ENCODE measurements at places on chromosomes 7 and 10.
A peak's percentile ranks its signal among the peaks of the same experiment; 100 is the strongest.

DNA sequence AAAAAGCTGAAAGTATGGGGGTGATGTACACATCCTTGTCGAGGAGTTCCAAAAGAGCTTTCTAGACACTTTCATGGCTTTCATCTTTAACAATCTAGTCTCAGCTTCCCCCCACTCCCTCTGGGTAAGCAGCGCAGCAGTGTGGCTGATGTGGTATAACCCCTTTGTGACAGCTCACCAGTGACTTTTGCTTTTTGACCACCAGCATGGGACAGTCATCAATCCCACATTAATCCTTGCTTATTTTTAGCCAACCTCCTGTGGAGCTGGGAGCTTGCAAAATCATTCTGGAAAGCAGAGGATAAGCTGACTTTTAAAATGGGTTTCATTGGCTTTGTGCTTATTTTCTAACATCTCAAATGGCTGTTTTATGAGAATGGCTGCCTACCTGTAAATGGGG, 272.7 kb downstream of the HDAC9 start:
- DNase-seq = no peak

GRCh38 chr10:126595160-126595559, 75.3 kb downstream of the C10orf90 start:
- no peak for DNase-seq

GRCh38 chr10:22429146-22429545, 83.8 kb downstream of the SPAG6 start:
- DNase-seq = no peak

DNA sequence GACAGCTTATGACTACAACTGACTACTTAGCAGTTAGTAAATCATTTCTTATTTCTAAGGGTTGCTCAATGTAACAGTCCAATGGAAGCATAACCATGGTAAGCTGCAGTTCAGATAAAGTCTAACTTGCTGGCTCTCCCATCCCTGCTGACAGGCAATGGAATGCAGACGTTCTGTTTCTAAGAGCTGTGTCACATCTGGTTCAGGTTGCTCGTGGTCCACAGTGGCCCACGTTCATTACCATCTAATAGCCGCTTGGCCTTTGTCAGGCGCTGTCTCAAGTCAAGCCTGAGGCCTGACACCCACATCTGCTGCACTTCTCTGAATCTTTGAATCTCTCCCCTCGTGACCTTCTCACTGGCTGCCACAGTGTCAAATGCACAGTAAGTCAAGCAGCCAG, 240.8 kb downstream of the FGFR2 start:
- DNase-seq = no peak

DNA sequence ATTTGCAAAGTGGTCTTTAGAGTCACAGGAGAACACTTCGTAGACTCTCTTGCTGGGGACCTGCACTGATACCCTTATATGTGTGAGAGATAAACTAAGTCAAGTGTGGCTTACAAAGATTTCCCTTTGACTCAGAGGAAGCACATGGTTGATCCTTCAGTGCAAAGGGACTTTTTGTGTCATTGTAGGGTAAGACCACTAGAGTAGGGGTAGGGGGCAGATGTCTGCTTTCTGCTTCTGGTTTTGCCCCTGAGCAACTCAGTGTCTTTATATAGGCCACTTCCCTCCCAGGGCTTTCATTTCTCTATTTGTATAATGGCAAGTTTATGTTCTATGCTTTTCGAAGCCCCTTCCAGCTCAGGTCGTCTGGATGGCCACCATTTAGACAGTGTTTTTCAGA, 281.7 kb downstream of the SORCS3 start:
- DNase-seq = no peak

- DNase-seq = no peak
Observed at GRCh38 chr7:3191548-3191947, 109.5 kb upstream of the SDK1 start.

DNA sequence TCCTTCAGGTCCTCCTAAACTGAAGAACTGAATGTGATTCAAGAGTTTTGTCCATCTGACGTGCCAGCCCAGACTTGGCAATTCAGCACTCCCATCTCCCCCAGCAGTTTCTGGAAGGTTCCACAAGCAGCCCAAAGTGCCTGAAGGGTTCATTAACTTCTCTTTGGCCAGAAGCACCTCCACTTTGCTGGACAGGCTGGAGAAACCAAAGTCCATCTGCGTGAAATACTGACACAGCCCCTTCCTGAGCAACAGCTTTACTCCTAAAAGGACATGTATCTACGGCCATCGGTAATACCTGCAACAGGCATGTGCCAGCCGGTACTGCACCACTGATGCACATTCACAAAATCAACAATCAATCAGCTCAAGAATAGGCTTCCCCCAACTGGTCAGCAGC, 48.5 kb downstream of the RSU1 start:
- no peak for DNase-seq

GRCh38 chr7:35717013-35717412, 22.1 kb upstream of the HERPUD2 start:
- no peak for DNase-seq

GRCh38 chr7:130063036-130063435, 7.3 kb upstream of the KLHDC10 start:
- DNase-seq = peak; percentile 24

GRCh38 chr7:135536150-135536549, 21.6 kb upstream of the NUP205 start:
- no peak for DNase-seq

- no peak for DNase-seq
Observed at GRCh38 chr7:156947120-156947843, 2.2 kb upstream of the NOM1 start.

All from NCI-H187 (cell line).